AML-193 (cell line): ENCODE measurements at places on chromosomes 12 and 14.

- peak; percentile 23 for DNase-seq
Measured at GRCh38 chr12:15701206-15701605, 88.0 kb downstream of the EPS8 start.

DNA sequence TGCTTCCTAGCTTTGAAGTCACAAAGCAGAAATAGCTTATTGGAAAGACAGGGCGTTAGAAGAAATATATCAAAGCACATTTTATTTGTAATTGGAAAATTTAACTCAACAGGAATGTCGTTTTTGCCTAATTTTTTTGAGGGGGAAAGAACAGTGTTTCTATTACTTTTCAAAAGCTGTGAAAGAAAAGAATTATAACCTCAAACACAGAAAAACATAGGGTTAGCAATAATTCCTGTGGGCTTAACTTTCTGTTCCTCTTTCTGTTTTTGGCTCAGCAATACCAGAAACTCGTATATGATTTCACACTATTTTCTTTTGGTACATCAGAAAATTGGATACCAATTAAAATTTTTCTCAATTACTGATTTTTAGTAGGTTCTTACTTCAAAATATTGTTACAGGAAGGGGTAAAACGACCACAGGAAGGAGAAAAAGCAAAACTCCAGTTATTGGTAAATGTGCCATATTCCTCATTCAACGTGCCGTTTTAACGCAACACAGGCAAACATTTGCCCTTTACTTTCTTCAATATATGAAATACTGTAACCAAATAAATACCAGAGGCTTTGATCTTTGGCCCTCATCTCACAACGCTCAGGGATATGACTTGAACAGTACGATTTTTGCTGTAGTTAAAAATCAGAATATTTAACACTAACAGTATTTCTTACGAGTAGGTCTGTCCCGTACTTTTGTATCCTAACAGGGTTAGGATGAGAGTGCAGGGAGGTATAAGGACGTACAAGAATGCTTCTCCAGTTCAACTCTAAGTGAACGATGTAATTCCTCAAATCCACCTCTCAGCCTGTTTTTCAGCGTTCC is 1.3 kb upstream of the RNU6-7 start:
- DNase-seq = no peak

DNA sequence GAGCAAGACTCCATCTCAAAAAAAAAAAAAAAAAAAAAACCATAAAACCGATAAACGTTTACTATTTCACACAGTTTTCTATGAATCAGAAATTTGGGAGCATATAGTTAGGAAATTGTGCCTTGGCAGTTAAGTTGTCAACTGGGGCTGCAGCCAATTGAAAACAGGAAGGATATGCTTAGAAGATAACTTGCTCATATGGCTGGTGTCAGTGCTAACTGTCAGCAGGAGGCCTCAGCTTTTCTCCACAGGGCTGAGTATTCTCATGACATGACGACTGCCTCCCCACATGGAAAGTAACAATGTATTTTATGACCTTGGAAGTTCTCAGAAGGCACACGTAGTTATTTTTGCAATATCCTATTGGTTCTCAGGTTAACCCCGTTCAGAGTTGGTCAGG is 29.6 kb upstream of the OR5AU1 start:
- DNase-seq = peak; percentile 57

DNA sequence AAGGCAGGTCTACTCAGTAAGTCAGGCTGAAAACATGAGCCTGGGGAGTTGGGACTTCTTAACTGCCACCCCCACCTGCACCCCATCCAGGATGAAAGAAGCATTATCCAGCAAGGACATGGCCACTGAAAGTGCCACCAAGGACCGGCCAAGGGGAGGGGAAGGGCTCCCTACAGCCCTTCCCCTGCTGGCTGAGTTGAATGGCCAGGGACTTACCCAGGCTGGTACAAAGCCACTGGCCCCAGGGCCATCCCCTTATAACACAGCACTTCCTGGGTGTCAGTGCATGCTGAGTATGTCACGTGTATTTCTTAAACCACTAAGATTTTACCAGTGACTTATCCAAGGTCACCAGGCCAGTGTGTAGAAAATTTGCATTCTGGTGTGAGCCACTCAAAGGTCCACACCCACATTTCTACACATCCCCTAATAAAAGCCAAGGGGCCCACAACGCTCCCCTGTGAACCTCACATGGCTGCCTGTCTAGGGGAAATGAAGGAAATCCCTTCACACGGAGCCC is 29.3 kb upstream of the ZFP36L1 start:
- no peak for DNase-seq

DNA sequence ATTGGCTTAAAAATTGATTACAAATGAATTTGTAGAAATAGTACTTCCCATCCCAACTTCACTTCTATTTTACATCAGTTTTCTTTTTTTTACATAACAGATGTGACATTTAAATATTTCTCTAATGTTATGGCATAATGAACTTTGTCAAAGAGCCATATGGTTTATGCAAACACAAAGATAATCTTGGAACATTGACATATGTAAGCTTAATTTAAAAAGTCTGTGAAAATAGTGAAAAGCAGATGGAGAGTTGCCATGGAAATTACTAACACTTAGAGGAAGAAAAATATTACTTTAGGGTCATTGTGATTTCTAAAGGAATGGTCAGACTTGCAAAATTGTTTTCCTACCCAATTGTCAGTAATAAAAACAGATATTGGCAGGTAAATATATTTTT is 232.4 kb downstream of the AEBP2 start:
- DNase-seq = no peak

- no peak for DNase-seq
Measured at GRCh38 chr14:65242732-65243134, 140.4 kb upstream of the MAX start.

DNA sequence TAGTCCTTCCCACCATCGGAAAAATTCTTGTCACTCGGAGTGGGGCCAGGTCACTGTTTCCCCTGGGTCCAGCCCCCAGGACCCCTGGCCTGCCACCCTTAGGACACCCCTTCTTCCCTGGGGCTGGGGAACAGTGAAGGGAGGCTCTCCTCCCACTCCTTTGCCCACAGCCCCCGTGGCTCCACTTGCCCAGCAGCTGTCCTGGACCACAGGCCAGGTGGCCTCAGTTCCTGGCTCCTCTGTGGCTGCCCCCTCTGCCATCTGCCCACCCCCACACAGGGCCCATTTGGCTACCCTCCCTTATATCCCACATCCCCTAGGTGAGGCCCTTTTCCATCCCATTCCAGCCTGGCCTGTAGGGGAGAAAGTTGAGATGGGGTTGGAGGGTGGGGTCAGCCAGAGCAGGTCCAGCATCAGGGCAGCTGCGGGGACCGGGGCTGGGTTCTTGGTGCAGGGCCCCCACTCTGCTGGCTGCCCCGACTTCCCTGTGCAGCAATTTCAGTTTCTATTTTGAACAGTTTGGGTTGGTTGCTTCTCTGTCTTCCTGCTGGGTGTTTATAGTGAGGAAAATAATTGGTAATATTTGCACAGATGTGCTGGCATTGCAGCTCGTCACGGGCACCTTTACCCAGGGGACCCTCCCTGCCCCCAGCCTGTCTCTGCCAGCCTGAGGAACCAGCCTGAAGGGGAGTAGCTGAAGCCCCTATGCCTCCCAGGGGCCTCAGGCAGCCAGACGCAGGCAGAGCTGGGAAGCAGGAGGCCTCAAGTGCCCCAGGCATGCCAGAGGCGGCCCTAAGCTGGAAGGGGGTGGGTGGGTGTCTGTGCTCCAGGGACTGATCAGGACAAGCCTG is 23.4 kb downstream of the SYNDIG1L start:
- DNase-seq = no peak

GRCh38 chr14:100012478-100013327 is 52.5 kb upstream of the EVL start:
- no peak for DNase-seq

DNA sequence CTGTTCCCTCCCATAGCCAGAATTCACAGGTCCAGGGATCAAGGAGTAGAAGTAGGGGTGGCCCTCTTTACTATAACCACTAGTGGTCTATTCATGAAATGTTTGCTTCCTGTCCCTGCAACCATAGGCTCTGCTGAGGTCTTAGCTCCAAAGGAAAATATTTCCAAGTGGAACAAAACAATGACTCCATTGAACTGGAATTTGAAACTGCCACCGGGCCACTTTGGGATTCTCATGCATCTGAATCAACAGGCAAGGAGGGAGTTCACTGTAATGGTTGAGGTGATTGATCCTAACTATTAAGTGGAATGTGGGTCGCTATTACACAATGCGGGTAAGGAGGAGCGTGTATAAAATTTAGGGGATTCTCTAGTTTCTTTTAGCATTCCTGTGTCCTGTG is 197.0 kb downstream of the ETNK1 start:
- no peak for DNase-seq

DNA sequence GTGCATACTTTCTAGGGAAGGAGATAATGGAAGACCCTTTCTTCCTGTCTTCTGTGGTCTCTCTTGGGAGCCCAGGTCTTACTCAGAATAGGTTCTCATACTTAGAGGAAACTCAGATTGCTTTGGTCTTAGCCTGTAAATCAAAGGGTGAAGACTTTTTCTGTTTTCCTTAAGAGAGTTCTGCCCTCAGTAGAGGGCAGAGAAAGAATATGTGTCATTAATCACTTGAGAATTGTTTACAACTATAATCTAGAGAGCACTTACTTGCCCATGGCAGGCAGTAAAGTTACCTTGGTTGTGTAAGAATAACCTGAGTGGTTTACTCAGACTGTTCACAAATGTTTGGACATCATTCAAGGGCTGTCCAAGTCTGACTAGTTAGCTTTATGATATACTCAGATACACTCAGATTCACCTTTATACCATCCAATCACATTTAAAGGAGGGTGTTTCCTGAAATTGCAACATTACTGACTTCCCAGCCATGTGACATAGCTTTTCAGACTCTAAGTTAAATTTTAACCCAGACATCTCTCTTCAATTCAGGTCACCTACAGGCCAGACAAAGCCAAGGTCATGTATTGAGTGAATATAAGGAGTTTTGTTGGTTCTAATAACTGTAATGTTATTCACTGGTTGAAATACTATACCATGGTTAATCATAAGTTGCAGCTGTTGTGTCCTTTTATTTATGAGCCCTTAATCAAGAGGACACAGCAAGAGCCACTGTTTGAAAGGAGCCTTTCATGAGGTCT is 372.2 kb downstream of the RAD51B start:
- no peak for DNase-seq

DNA sequence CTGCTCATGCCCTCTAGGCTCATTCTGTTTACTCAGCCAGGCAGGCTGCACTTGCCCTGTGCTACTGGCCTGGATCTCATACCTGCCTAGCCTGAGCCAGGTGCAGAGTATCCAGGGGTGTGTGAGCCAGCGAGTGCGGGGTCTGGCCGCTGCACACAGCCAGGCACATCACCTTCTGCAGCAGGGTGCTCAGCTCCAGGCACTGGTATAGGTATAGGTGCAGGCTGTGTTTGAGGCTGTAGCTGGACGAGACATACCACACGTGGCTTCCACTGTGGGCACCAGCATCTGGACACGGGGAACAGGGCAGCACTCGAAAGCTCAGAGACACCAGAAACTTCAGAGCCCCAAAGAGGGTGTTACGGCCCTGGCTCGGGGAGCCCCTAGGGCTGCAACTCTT is 424.2 kb downstream of the RERGL start:
- no peak for DNase-seq

DNA sequence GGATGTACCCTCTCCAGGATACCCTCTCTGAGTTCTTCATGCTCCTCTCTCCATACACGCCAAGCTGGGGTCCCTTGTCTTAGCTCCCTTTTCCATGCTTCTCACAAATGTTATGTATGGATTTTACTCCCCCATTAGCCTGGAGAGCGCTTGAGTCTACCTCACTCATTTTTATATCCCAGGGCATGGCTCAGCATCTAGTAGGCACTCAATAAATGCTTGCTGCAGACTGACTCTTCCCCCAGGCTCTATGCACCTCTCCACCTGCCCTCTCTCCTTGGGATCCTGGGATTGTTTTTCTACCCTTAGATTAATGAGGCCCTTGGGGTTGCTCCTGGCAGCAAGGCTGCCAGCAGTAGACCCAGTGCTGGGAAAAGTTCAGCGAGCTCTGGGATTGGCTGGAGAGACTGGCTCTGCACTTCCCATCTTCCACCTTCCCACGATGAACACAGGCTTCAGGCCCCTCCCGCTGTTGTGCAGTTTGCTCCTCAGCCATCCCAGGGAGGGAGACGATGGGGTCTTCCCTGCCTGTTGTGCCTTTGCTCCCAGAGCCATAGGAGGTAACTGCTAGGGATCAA is 2.2 kb downstream of the NRIP2 start:
- DNase-seq = no peak
